Spinal cord (tissue), 10 donors: ENCODE measurements at places on chromosomes 5 and 9.

- DNase-seq = no peak
Measured at GRCh38 chr9:87718852-87719612, 6.9 kb upstream of the CTSL start.

- no peak for DNase-seq
Measured at GRCh38 chr5:129591508-129592160, 131.5 kb downstream of the ADAMTS19 start.

- no peak for DNase-seq
Measured at GRCh38 chr5:170145462-170145861, 39.8 kb downstream of the FOXI1 start.

DNA sequence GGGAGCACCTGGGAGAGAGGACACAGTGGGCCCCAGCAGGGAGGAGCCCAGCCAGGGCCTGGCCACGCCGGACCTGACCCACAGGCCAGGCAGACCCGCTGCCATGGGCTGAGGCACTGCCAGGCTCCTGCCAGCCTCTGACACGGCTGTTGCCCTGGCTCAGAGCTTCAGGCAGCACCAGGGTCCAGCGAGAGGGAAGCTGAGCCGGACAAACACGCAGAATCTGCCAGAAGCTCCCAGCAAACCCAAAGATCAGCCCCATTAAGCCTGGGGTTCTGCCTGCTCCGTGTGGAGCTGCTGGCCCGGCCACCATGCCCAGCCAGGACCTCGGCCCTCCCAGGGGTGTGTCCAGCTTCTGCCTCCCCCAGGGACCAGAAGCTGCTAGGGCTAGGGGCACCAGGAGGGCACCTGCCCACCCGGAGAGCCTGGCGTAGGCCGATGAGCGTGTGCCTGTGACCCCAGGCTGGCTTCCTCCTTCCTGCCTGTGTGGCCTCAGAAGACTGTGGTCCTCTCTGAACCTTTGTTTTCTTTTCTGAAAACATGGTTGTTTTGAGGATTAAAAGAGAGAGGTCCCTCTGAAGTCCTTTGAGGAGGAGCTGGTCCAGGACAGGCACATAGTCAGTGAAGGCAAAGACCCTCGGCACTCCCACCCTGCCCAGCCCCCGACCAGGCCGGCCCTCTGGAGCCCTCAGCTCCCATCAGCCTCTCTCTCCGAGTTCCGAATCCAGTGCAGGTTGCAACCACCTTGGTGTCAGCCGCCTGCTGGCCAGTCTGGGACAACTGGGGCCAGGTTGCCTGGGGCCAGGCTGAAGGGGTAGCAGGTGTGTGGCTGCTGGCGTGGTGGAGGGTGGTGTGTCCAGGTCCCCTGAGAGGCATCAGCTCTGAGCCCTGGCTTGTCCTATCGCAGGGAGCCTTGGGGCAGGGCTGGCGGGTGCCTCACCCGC, 39.6 kb downstream of the KCNT1 start:
- no peak for DNase-seq

DNA sequence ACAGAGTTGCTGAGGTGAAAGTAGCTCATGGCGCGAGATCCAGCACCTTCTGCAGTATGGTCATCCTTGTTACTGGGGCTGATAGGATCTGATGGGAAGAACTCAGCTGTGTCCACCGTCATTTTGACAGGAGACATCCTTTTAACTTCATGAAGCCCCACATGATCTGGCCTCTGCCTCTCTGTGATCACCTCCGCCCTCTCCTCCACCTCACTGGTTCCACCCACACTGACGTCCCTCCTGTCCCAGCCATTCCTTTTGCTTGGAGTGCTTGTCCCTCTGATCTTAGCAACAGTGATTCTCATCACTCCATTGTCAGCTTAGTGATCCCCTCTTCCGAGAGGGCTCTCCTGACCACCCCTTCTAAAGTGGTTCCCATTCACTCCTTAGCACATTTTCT, 25.8 kb downstream of the NEUROG1 start:
- no peak for DNase-seq

DNA sequence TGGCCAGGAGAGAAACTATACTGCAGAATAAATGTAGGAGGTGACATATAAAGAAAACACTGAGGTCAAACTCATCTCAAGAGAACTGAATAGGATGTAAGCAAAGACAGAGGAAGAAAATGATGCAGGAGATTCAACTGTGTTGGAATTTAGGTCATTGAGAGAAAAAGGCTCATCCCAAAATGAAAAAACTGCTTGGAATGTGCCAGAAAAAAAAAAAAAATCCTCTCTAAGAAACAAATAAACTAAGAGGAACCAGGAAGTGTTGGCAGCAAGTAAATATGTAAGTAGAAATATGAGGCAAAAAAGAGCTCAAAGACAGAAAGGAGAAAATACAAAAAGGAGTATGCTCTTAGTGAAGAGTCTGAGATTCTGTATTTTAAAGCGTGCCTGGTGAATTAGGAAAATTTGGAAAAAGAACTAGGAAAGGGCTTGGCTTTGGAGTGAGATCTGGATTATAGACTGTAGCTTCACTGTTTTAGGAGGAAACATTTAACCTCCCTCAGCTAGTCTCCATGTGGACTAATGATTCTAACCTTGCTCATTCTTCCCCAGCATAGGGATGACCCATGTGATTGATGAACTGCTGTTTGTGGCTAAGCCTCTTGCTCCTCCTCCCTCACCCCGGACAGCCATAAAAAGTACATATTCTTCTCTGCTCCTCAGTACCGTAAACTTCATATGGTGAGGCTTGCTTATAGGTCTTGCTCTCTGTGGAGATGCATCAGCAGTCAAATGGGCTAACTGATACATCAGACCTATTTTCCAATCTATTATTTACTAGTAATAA, 185.6 kb upstream of the POU5F2 start:
- DNase-seq = no peak

DNA sequence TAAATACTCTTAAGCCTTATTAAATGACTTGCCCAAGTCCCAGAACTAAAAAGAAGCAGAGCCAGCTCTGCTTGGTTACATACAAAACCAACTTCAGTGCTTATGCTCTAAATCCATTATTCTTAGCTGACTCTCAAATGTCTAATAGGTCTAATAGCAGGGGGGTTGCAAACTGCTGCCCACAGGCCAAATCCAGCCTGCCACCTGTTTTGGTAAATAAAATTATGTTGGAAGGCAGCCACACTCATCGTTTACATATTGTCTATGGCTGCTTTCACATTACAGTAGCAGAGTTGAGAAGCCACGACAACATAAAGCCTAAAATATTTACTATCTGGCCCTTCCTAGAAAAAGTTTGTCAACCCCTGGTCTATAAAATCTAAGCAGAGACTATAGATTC, 69.0 kb downstream of the KLHL3 start:
- no peak for DNase-seq

DNA sequence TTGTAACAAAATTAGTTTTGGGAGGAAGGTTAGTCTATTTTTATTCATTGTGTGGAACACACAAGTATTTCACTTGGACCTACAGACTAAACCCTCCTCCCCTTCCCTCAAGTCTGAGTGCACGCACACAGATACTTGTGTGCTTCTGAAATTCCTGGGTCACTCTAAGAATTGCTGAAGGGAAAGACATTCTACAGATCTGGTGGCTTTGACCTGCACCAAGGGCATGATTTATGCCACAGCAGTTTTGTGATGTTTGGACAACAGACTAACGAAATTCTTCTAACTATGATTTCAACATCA, 150.5 kb downstream of the ARL15 start:
- no peak for DNase-seq

- DNase-seq = no peak
Measured at GRCh38 chr5:176559683-176560082, 10.5 kb downstream of the CDHR2 start.

DNA sequence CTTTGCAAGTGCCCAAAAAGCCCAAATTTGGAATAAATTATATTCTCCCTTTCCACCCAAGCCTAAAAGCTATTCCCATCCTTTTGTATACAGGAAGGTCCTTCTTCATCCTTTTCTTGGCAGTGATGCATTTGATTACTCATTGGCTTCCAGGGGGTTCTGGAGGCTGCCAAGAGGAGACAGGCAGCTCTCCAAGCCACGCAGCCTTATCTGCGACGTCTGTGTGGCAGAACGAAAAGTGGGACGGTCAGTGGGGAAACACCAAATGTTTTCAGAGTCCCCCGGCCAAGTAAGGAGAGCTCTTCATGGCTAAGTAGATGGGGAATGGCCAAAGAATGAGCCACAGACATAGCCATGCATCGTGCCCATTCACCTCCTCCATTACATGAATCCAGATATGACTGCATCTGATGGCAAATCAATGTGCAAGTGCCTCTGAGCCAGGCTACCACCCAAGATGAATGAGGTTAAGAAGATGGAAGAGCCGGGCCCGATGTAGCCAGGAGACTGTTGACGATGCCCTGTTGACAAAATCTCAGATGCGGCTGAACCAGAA, 12.1 kb downstream of the ADAM19 start:
- no peak for DNase-seq

DNA sequence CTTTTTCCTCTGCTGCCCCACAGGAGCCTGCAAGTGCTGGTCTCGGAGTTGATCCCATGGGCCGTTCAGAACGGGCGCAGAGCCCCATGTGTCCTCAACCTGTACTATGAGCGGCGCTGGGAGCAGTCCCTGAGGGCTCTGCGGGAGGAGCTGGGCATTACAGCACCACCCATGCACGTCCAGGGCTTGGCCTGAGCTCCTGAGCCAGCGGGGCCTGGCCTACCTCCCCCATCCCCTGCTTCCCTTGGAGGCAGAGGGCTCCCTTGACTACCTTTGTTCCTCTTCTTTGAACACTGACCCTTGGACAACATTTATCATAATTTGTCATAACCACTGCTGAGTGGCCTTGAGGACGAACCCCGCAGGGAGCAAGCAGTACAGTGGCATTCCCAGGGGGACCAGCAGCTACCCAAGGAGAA, 6.9 kb upstream of the SLC27A4 start:
- no peak for DNase-seq

GRCh38 chr9:33129886-33130881, 37.0 kb downstream of the B4GALT1 start:
- DNase-seq = no peak

DNA sequence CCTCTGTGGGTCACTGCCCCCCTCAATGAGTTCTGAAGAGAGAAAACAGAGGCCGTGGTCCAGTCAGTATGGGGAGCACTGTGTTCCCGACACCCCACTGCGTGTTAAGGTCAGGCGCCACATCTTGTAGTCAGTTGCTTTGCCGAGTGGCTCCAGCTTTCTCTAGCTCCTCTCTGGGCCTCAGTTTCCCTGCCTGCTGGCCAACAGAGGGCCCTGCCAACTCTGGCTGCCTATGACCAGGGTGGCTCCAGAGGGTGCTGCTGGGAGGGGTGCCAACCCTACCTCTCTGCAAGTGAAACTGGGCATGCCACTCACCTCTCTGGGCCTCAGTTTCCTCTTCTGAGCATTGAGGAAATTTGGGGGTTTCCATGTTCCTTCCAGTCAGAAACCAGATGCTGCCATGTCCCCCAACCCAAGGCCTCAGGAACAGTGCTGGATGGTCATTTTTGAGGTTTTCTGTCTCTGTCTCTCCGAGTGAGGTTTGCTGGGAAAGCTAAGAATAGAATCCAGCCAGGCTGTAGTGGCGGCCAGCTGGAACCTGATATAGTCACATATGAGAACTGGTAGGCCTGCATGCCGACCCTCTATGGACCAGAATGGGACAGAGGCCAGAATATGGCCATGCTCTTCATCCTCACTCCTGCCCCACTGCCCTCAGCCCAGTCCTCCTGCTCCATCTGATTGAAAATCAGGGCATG, 132.1 kb downstream of the PHF2 start:
- DNase-seq = no peak

GRCh38 chr5:121288781-121289180, 562.9 kb upstream of the FTMT start:
- DNase-seq = no peak

- no peak for DNase-seq
Measured at GRCh38 chr9:133396952-133397351, 20.8 kb downstream of the STKLD1 start.

GRCh38 chr9:131517761-131518190, 13.3 kb downstream of the UCK1 start:
- DNase-seq = no peak

DNA sequence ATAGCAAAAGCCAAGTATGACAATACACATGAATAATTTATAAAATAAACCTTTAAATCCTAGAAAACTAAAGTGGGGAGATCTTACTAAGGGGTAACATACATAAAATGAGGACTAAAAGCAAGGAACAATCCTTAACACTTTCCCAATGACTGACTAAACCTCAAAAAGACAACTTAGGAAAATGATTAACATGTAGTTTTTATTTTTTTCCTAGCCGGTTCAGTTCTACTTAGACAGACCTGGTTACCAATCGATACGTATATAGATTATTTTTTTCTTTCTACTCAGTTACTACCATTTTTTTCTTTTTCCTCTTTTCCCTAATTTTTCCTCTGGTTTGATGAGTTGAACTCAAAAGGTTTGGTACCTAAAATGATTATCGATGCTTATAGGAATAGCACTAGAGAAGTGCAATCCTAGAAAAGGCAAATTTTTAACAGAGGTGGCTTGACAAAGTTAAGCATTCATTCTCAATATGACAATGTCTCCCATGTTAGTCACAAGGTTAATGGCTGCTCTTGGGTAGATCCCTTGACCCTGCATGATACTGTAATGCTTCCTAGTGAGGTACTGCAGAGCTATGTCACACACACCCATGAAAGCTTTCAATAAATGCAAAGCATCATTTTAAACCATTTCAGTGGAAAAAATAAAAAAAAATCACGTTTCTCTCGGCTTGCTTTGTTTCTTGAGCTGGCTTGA, 41.5 kb downstream of the FBXO4 start:
- DNase-seq = no peak

DNA sequence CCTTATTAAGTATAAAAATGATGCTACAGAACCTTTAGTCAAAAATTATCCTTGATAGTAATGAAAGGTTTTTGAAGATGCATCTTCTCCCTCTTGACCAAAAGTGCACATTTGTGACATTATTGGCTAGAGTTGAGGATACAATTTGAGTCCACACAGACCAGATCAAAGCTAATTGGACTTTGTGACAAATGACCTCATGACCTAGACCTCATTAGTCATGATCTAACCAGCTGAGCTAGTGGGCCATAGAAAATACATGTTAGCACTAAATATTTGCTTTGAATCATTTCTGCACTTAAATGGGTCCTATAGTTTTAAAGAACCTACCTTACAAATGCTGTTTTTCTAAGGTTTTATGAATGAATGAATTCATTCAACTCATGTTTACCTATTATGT, 182.1 kb downstream of the RFX3 start:
- no peak for DNase-seq

DNA sequence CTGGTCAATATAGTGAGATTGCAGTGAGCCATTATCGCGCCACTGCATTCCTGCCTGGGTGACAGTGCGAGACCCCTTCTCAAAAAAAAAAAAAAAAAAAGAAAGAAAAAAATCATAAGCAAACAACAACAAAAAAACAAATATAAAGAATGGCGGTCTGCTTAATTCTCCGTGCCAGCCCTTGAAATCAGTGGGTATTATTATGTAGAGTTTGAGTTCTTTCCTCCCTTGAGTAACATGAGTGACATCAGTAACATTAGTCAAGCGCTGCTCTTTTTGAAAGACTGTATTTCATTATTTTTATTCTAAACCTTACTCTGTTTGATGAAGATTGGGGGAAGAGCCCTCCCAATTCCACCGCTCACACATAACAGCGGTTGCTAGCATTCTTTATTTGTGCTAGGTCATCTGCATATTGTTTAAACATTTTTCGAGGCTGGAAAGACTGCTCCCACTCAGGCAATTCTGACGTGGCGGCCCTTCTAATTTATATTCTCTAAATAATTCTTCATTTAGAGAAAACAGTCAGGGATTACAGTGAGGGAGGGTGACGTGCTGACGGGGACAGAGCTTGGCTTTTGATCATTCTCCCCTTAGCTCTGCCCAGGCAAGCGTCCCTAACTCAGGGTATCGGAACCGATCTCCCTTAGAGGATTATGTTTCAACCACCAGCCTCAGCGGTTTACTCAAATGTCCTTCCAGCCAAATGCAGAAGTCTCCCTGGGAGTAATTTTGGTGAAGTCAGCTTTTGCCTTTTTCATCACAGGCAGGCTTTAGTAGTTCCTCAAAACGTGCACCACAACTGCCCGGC, 860 bp upstream of the MARCHF6 start:
- DNase-seq = no peak
